Muscle of leg (tissue), 16 donors: ENCODE measurements at places on chromosomes 6 and 20. TPM values are rescaled to one million over a fixed set of nuclear protein-coding genes. Genes with fewer than 3 reads are reported as not detected.

DNA sequence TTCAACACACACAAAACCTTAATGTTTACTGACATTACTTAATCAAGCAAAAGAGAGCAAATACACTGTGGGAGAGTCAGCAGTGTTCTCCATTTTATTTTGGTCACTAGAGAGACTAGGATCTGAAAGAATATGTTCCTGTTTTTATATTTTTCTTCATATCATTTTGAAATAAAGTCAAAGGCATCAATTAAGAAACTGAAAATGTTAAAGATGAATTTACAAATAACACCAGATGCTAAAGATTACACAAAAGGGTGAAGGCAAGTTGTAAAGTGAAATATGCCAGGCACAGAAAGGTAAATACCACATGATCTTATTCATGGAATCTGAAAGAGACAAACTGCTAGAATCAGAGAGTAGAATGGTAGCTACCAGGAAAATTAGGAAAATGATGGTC, 60.3 kb upstream of the FABP7 start:
- no peak overlapping the region for H3K27ac ChIP-seq
- no peaks in the 10 kb centered on the region for H3K4me1 ChIP-seq
- no peak for DNase-seq
- H3K4me3 ChIP-seq: no peak overlapping the region

DNA sequence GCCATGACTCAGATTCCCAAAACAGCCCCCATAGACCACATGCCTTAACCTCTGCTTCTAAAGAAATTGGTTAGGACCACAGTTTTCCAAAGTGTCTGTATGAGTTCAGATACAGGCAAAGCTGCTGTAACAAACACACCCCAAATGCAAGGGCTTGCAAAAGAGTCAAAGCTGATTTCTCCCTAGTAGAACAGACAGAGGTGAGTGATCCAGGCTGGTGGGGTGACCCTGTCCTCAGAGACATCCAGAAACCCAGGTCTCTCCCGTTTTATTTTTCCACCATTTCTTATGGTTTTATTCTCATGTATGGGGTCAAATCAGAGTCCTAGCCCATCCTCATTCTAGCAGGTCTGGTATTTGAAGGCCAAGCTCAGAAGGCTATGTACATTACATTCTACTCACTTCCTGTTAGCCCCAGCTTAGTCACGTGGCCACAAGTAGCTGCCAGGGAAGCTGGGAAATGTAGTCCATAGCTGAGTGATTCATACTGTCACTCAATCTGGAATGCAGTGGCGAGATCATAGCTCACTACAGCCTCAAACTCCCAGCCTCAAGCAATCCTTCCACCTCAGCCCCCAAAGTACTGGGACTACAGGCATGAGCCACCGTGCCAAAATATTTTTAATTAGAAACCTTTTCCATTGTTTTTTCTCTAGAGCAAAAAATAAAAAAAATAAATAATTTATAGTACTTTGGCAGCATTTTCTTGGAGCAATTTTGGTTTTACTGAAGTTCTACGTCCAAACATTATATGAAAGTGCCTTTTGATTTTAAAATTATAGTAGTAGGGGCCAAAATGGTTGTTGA, 175.2 kb downstream of the ZMYND8 start:
- H3K4me1 ChIP-seq: peaks cover 4% of the 10 kb centered on the region
- no peaks in the 10 kb centered on the region for H3K36me3 ChIP-seq
- no peak overlapping the region for H3K4me3 ChIP-seq
- DNase-seq: peak; percentile 52
- no peaks in the 10 kb centered on the region for H3K27me3 ChIP-seq

GRCh38 chr6:48073976-48074767, 36.8 kb downstream of the PTCHD4 start:
- no peaks in the 10 kb centered on the region for H3K36me3 ChIP-seq
- H3K4me1 ChIP-seq: peaks cover 3% of the 10 kb centered on the region
- H3K27me3 ChIP-seq: peaks cover 5% of the 10 kb centered on the region
- no peak overlapping the region for H3K27ac ChIP-seq
- no peak for DNase-seq
- H3K4me3 ChIP-seq: no peak overlapping the region

KCNQ5 gene
- 0.44 TPM for total RNA-seq

GRCh38 chr6:14121936-14122344, 4.4 kb downstream of the CD83 start:
- no peaks in the 10 kb centered on the region for H3K27me3 ChIP-seq
- H3K36me3 ChIP-seq: no peaks in the 10 kb centered on the region
- DNase-seq: peak; percentile 79

EFCAB8 gene
- 0.22 TPM for total RNA-seq

- no peak overlapping the region for H3K4me3 ChIP-seq
- no peaks in the 10 kb centered on the region for H3K4me1 ChIP-seq
- no peak overlapping the region for H3K27ac ChIP-seq
- H3K36me3 ChIP-seq: no peaks in the 10 kb centered on the region
These were observed 7.7 kb upstream of the TTLL2 start for GRCh38 chr6:167317172-167317571.

GRCh38 chr6:163191704-163192537, 222.6 kb upstream of the QKI start:
- no peaks in the 10 kb centered on the region for H3K36me3 ChIP-seq
- DNase-seq: peak; percentile 94
- H3K27ac ChIP-seq: peak overlapping the region; percentile 68
- H3K4me3 ChIP-seq: no peak overlapping the region
- H3K4me1 ChIP-seq: peaks cover 10% of the 10 kb centered on the region
- peaks cover 2% of the 10 kb centered on the region for H3K27me3 ChIP-seq

DDO gene
- total RNA-seq: 0.49 TPM
